ENCODE measurements at places on chromosomes 13 and 19.
A peak's percentile ranks its signal among the peaks of the same experiment; 100 is the strongest.

DNA sequence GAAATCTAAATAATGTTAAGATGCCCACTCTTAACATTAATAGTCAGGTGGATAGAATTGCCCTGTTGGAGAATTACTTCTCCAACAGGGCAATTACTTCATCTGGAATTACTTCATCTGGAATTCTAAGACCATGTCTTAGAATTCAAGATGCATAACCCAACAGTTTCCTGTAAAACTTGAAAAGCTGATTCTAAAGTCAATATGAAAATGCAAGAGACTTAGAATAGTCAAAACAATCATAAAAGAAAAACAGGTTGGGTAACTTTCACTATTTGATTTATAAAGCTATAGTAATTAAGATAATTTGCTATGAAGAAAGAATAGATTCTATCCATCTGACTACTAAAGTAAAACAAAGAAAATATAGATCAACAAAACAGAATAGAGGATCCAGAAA lies 75.2 kb downstream of the ABCC4 start:
- no peak for DNase-seq

- DNase-seq = no peak
Measured at GRCh38 chr19:18672606-18673337, 10.7 kb upstream of the CRTC1 start.

DNA sequence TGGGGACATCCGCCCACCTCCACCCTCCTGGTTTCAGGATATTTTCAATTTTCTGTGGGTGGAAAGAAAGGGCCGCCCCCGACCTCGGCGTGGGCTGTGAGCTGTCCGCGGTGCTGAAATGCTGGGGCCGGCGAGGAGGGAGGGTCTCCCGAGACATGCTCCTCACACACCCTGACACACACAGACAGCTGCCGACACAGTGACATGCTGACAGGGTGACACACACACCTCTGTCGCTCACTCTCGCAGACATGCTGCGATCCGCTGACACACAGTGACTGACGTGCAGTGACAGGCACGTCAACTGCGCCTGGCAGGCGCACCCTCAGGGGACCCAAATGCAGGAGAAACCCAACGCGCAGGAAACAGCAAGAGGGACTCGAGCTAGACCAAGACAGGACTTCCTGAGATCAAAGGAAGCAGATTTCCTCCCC lies 25.1 kb upstream of the MEIS3 start:
- DNase-seq = no peak

DNA sequence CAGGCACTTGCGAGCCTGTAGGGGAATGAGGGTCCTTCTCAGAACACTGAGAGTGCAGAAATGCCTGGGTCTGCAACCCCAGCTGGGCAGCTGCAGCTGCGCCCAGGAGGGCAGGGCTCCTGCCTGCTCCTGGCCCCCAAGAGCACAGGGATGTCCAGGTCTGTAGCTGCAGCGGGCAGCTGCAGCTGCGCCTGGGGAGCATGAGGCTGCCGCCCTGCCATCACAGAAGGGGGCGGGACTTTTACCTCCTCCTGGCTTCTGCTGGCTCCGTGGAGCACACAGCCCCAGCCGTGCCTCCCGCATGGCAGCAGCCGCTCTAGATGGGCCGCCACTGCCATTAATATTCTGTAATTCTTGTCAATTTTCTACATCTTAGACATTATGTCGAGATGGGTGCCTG lies 17.8 kb downstream of the CPB2 start:
- no peak for DNase-seq

DNA sequence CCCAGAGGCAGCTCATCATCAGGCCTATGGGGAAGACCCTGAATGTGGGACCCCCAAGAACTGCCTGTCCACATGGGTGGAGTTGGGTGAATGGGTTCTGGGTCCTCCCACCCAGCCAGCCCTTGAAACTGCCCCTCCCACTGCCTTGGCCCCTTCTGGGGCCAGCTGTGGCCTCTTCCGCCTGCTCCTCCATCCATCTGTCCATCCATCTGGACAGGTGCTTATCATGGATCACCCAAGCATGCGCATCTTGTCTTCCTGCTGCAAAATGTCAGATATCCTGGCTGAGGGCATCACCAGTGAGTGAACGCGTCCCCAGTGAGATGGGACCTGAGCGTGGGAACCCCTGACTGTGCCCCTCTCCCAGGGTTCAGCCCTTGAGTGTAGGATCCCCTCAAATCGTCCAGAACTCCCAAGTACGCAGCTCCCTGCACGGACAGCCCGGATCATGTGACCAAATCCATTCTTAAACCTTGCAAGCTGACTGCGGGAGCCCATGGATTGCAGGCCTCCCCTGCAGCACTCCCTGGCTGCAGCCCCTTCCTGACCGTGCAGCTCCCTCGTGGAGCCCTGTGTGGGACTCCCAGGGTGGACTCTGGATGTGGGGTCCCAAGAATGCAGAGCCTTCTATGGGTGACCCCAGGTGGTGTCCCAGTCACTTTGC lies 2.0 kb downstream of the STXBP2 start:
- DNase-seq = no peak

- no peak for DNase-seq
Measured at GRCh38 chr19:55688422-55689218, 13.6 kb downstream of the EPN1 start.

DNA sequence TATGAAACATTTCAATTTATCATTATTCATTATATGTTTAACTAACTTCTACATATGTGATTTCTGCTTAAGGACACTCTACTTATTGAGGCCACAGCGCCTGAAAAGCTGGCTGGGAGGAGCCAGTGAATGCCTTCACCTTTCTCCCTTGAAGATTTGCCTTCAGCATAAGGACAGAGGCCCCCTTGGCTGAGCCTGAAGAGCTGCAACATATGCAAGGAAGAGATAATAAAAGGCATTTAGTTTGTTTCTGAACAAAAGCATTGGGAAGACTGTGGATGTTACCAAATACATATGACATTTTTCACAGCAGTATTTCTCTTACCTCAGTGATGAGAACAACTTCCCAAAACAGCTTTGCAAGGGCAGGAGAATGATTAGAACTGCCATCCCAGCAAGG lies 92.1 kb downstream of the ABCC4 start:
- no peak for DNase-seq

DNA sequence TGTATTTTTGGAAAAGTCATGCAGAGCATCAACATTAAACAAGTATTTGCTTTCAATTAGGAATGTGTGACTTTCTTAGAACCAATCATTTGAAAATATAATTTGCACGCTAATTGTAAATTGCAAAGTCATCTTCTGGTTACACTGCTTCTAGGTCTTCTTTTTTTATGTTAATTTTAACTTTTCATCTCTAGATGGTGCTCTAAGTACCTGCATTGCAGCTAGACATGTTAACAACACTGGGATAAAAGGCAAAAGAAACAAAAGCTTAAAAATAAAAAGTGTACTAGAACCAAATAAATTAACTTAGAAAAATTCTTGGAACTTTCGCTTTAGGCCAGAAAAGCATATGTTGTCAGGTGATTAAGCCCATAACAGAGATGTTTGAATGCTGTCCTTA lies 2758.2 kb downstream of the PCDH9 start:
- peak; percentile 41 for DNase-seq

DNA sequence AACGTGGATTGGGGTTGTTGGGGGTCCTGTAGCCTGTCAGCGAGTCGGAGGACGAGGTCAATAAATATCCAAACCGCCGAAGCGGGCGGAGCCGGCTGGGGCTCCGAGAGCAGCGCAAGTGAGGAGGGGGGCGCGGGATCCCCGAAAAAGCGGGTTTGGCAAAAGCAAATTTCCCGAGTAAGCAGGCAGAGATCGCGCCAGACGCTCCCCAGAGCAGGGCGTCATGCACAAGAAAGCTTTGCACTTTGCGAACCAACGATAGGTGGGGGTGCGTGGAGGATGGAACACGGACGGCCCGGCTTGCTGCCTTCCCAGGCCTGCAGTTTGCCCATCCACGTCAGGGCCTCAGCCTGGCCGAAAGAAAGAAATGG lies 754 bp upstream of the SIX5 start:
- DNase-seq = no peak

- no peak for DNase-seq
Measured at GRCh38 chr13:108878732-108879131, 249.3 kb downstream of the MYO16 start.

- no peak for DNase-seq
Measured at GRCh38 chr13:38528986-38529385, 157.9 kb upstream of the FREM2 start.

DNA sequence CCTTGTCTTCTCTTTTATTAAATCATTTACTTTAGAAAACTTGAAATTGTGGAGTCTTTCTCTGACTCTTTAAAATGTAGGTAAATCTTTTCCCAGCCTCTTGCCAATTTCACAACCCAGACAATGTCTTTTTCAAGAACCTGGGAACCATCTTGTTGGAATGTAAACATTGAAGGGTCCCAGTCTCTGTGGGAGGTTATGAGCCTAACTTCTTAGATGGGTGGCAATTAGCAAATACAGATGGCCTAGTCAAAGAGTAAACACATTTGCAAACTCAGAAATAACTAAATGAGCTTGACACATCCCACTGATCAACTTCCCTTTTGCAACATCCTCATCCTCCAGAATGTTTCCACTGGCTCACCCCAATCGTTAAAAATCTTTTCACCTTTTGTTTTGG lies 721.0 kb downstream of the PCDH9 start:
- no peak for DNase-seq

DNA sequence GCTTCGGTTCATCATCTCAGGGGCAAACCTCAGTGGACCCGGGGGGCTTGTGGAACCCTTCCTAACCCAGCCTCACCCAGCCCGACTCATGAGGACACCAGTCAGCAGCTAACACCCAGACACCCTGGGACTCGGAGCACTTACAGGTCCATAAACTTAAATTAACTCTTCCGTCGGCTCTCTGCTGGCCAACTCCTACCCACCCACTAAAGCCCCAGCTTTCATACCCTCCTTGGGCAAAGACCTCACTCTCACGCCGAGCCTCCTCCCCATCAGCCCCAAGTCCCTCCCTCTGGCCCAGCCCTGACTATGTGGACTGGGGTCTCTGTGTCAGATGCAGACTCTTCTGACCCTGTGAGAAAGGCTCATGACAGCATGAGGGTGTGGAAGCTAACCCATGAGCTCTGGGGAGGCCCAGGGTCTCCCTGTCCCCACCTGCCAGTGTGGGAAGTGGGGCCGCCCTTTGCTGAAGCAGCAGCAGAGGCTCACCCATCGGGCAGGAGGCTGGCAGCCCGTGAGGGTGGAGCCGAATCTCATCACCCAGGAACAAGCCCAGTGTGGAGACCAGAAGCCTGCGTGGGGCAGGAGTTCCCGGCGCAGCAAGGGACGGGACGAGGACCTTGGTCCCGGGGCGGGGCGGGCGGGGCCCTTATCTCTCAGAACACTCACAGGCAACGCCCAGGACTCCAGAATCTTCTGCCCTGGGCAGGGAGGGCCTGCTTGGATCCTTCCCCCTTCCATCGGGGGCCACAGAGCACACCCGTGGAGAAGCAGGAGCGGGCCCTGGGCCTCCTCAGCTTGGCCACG lies 19.8 kb downstream of the TCF3 start:
- DNase-seq = no peak

GRCh38 chr19:30734669-30735068 lies 362.5 kb downstream of the ZNF536 start:
- no peak for DNase-seq

- no peak for DNase-seq
Measured at GRCh38 chr13:38180670-38181069, 169.0 kb upstream of the UFM1 start.

- DNase-seq = no peak
Measured at GRCh38 chr13:33730147-33730546, 87.8 kb upstream of the RFC3 start.

DNA sequence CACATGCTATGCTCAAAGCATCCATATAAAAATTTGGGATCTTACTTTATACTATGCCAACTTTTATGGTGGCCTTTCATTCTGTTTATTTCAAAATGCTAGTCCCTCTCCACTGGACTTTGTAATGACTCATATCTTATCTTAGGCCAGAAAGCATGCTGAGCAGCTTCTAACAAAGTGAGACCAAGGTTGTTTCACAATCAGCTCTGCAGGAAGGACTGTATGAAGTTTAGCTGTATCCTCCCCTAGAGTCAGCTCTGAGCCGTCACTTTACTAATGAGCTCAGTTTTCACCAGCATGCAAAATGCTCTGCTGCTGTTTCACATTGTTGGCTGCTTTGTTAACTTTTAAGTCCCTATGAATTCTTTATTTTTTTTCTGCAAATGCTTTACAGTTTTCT lies 1608.8 kb downstream of the OLFM4 start:
- no peak for DNase-seq

GRCh38 chr13:113848431-113849260 lies 15.2 kb downstream of the GAS6 start:
- DNase-seq = no peak

DNA sequence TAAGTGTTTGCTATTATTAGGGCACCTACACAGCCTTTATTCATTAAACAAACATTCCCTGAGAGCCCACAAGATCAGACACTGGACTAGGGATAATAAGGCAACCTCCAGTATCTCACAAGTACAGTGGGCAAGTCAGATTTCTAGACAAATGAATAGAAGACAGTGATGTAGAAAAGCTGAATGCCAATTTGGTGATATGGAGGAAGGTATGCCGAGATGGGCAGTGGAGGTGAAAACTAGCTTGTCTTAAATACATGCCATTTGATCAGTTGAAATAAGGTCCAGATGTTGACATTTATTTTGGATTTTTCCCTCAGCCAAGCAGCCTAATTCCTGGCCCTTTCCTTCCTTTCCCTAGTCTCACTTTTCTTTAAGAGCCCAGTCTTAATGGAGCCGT lies 130.3 kb downstream of the RXFP2 start:
- no peak for DNase-seq

- no peak for DNase-seq
Measured at GRCh38 chr13:103033999-103034398, 32.2 kb downstream of the SLC10A2 start.

DNA sequence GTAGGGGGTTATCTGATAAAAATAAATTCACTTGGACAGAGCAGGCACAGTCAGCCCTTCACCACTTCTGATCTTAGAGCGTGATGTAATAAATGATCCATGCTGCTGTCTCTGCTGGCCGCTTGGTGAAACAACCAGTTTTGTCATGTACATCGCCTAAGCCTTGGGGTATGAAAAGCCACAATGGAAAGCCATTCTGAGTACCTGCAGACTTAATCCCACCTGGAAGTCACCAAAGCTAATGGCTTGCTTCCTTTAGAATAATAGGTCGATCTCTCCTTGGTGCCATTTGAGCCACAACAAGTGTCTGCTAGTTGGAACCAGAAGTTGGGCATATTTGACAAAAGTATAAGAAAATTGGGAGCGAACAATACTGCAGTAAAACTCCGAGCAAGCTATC lies 1649.7 kb upstream of the SPRY2 start:
- DNase-seq = no peak
